Glutamatergic neuron (in vitro differentiated cells): ENCODE measurements at places on chromosomes 5 and 9. TPM values are rescaled to one million over a fixed set of nuclear protein-coding genes. Genes with fewer than 3 reads are reported as not detected.
A peak's percentile ranks its signal among the peaks of the same experiment; 100 is the strongest.

The SPIN1 gene
- 88.2 TPM for total RNA-seq

The IL9 gene
- total RNA-seq = not detected

The SLCO6A1 gene
- total RNA-seq = 1.6 TPM

The LCN1 gene
- not detected for total RNA-seq

The PLGRKT gene
- 16.3 TPM for total RNA-seq

The SLC25A2 gene
- 1.9 TPM for total RNA-seq

The PHYHD1 gene
- 4.4 TPM for total RNA-seq

The CORO2A gene
- total RNA-seq = 23.9 TPM

- no peaks in the 10 kb centered on the region for H3K4me1 ChIP-seq
- no peaks in the 10 kb centered on the region for H3K36me3 ChIP-seq
- no peaks in the 10 kb centered on the region for H3K27me3 ChIP-seq
- DNase-seq = no peak
- H3K4me3 ChIP-seq = no peak overlapping the region
Observed at GRCh38 chr5:153998010-153998409, 40.7 kb downstream of the FAM114A2 start.

DNA sequence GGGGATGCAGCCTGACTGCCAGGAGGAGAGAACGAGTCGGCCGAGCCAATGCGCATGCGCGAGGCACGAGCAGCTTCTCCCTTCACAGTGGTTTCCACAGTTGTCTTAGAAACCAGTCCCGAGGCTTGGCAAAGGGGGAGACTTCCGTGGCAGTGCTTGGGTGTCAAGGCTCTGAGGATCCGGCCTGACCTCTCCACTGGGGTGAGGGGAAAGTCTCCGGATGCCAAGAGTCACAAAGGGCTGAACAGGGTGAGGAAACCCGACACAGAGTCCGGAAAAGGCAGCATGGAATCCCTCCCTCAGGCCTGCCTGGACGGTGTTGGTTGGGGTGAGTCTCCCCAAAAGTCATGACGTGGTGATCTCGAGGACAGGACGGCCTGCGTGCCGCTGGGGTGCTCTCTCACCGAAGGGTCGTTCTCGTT is 475.5 kb downstream of the SPATA31A7 start:
- no peak overlapping the region for H3K4me3 ChIP-seq
- peaks cover 7% of the 10 kb centered on the region for H3K27me3 ChIP-seq
- H3K4me1 ChIP-seq = no peaks in the 10 kb centered on the region
- DNase-seq = no peak

GRCh38 chr9:36862206-36863145 is 171.6 kb downstream of the PAX5 start:
- peak; percentile 75 for DNase-seq
- no peaks in the 10 kb centered on the region for H3K36me3 ChIP-seq
- H3K27ac ChIP-seq = no peak overlapping the region
- peaks cover 7% of the 10 kb centered on the region for H3K27me3 ChIP-seq
- H3K4me1 ChIP-seq = peaks cover 20% of the 10 kb centered on the region

DNA sequence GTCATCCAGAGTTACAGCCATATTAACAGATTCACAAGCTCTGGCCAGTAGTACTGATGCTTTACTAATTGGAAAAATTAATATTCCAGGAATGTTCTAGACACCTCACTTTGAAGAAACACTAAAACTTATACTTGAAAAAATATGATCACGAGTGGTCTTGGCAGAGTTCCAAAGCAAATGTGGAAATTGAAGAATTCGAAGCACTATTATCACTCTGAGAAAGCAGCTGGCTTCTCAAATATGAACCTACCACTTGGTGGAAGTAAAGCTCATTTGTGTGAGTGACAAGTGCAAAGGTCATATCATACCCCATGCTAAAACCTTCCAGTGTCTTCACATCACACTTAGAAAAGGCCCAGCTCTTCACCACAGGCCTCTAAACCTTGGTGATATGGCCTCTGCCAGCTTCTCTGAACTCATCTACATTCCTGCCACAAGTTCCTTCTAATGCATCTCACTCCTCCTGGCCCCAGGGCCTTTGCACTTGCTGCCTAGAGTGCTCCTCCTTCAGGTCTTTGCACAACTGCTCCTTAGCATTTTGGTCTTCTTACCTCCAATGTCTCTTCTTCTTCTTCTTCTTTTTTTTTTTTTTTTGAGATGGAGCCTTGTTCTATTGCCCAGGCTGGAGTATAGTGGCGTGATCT is 175.7 kb upstream of the SMIM23 start:
- H3K27me3 ChIP-seq = peaks cover 8% of the 10 kb centered on the region
- no peak for DNase-seq
- H3K4me1 ChIP-seq = peaks cover 7% of the 10 kb centered on the region
- H3K27ac ChIP-seq = no peak overlapping the region

GRCh38 chr5:143680672-143681259 is 131.2 kb upstream of the HMHB1 start:
- H3K4me3 ChIP-seq = no peak overlapping the region
- H3K4me1 ChIP-seq = peaks cover 12% of the 10 kb centered on the region
- DNase-seq = no peak
- no peaks in the 10 kb centered on the region for H3K36me3 ChIP-seq
- no peak overlapping the region for H3K27ac ChIP-seq

- no peaks in the 10 kb centered on the region for H3K27me3 ChIP-seq
- peaks cover 3% of the 10 kb centered on the region for H3K4me1 ChIP-seq
- no peak overlapping the region for H3K4me3 ChIP-seq
Observed at GRCh38 chr9:130092910-130093309, 39.2 kb downstream of the GPR107 start.

DNA sequence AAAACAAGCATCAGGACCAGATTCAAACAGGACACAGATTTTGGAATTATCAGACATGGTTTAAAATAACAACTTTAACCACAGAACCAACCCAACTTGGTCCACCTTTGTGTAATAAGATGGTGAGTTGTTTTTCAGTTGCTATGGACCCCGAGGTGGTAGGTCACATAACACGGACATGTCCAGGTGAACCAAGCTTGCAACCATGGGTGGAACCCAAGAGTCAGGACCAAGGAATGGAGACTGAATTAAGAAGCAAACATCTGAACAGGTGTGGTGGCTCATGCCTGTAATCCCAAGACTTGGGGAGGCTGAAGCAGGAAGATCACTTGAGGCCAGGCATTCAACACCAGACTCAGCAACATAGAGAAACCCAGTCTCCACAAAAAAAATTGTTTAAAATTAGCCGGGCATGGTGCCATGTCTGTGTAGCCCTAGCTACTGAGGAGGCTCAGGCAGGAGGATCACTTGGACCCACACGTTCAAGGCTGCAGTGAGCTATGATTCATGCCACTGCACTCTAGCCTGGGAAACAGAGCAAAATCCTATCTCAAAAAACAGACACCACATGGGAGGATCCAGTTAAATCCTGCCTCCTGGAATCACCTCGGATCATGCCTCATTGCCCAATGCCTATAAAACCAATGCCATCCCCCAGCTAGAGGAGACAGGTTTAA is 10.6 kb downstream of the PTBP3 start:
- no peaks in the 10 kb centered on the region for H3K4me1 ChIP-seq
- no peak overlapping the region for H3K27ac ChIP-seq

GRCh38 chr5:137995077-137995748 is 37.7 kb downstream of the FAM13B start:
- peaks cover 1% of the 10 kb centered on the region for H3K27me3 ChIP-seq
- no peak overlapping the region for H3K4me3 ChIP-seq
- no peak for DNase-seq
- no peaks in the 10 kb centered on the region for H3K4me1 ChIP-seq

GRCh38 chr9:9395539-9395938 is 1217.3 kb downstream of the PTPRD start:
- H3K36me3 ChIP-seq = no peaks in the 10 kb centered on the region
- DNase-seq = no peak
- H3K4me1 ChIP-seq = no peaks in the 10 kb centered on the region
- H3K4me3 ChIP-seq = no peak overlapping the region
